NCI-H187 (cell line): ENCODE measurements at places on chromosomes 2 and 18.

- no peak for DNase-seq
These were observed 277.4 kb downstream of the EN1 start for GRCh38 chr2:118569876-118570535.

GRCh38 chr2:96142217-96143113, 2.8 kb downstream of the DUSP2 start:
- DNase-seq: no peak

- DNase-seq: no peak
These were observed 55.3 kb upstream of the SULT1C3 start for GRCh38 chr2:108184419-108184818.

DNA sequence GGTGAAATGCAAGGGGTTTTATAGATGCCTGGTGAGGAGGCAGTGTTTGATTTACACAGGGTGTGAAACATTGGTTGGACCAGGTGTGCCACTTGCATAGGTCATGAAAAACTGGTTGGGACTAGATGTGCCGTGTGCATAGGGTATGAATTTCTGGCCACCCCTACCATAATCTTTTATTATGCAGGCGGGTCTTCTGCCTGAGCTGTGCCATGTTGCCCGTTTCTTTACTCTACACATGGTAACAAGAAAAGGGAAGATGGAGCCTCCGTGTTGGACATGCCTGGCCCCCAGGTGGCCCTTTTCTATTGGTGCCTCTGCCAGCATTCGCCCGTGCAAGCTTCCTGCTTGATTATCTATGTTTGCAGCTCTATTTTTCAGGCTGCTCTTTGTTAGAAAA, 805.4 kb downstream of the TRIB2 start:
- DNase-seq: no peak

DNA sequence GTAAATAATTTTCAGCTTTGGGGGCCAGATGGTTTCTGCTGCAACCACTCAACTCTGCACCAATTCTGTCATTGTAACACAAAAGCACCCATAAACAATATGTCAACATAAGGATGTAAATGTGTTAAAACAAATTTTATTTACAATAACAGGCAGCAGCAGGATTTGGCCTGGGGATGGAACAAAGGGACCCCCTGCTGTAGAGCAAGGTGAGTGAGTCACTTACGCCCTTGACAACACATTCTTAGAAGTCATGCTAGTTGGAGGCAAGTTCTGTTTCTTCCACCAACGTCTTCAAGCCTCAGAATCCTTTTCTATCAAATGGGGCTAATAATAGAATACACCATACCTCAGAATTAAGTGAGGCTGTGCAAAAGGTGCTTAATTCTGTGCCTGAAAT, 610.2 kb upstream of the SYT4 start:
- DNase-seq: no peak

DNA sequence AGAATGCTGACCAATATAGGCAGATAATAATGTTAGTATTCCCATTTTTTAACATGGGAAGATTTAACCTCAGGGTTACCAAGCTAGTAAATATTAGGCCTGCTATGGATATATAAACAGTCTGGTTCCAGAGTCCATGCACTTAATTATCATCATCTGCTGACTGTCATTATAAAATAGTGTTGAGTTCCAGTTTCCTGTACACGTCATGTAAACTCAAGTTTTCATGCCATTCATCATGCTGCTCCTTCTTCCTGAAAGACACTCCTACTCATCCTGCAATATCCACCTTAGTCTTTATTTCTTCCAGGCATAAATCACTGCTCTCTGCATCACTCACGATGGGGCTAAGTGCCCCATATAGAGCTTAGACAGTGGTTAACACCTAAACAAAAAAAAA, 420.8 kb upstream of the SPHKAP start:
- DNase-seq: no peak

DNA sequence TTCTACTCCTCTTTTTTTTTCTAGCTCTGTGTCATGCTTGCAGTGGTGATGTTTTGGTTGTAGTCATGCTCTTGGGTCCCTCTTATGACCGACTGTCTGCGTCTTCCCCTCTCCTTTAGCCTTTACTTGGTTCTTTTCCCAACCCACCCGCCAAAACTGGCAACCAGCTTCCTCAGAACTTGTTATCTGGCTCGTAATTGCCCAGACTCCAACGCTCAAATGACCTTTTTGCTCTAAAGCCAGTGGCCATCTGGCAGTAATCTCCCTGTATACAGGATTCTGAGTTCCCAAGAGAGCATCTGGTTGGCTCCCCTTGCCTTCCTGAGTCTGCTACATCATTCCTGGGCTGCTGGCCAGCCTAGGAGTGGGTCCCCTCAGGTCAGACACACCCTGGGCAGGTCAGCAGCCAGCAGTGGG, 147.2 kb downstream of the MGAT5 start:
- DNase-seq: no peak

DNA sequence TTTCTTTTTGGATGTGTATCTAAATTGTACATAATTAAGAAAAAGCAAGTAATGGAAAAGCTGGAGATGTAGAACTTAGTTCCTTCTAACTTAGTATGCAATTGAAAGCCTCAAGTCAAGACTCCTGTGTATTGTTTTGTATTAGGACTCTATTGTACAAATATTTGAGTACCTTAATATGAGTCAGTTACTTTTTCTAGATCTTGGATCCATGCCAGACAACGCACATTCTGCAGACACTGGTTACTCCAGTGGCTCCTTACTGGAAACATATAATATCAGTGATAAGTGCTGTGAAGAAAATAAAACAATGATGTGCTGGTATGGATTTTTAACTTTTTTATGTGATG, 1.5 kb downstream of the SLC39A10 start:
- no peak for DNase-seq

DNA sequence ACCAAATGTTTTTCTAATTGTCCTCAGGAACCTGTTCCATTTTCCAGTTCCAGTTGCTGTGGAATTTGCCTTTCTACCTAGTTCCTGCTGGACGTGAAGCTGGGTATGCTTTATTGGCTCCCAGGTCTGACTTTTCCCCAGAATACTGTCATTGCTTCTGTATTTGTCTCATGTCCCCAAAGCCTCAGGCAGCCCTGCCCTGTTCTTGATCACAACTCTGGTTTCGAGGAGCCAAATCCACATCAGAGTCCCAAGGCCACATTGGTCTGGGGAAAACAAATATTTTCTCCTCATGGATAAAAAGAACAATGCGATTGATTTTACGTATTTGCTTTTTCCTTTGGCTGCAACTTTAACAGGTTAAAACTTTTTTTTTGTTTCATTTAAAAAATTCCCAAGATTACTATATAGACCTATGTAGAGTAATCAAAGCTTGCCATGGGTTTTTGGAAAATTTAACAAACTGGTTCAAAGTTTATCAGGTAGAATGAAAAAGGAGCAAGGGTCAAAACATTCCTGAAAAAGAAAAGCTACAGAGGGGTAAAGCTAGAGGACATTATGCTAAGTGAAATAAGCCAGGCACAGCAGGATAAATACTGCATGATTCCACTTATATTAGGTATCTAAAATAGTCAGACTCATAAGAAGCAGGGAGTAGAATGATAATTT, 85.2 kb downstream of the MDH1 start:
- DNase-seq: no peak

GRCh38 chr2:47119001-47119400, 36.1 kb downstream of the STPG4 start:
- DNase-seq: no peak

- DNase-seq: peak; percentile 27
These were observed 70.1 kb upstream of the STPG4 start for GRCh38 chr2:47225061-47225783.

- peak; percentile 30 for DNase-seq
These were observed 35.3 kb upstream of the PPP1CB start for GRCh38 chr2:28716265-28716865.

- DNase-seq: no peak
These were observed 29.0 kb downstream of the ANO7 start for GRCh38 chr2:241217320-241218031.

GRCh38 chr2:72963423-72964145, 46.3 kb downstream of the EMX1 start:
- no peak for DNase-seq
